ENCODE measurements at places on chromosomes 5 and 9.

- no peak for DNase-seq
Measured at GRCh38 chr5:27008604-27009539, 29.5 kb downstream of the CDH9 start.

DNA sequence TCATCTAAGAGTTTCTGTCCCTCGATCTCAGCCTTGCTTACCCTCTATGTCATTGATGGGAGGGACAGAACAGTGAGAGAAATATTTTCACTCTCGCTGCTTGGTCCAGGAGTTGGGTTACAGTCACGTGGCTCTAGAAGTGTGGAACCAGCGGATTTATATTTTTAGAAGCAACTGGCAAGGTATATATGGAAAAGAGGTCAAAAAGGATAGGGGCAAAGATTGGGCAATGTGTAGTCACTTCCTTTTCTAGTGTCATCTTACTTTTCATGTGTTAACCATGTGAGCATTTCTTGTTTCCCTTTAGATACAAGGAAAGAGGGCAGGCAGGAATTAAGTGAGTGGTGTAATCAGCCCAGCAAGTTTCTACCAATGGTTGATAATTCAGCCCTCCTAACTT lies 111.5 kb upstream of the ZNF366 start:
- DNase-seq: no peak

DNA sequence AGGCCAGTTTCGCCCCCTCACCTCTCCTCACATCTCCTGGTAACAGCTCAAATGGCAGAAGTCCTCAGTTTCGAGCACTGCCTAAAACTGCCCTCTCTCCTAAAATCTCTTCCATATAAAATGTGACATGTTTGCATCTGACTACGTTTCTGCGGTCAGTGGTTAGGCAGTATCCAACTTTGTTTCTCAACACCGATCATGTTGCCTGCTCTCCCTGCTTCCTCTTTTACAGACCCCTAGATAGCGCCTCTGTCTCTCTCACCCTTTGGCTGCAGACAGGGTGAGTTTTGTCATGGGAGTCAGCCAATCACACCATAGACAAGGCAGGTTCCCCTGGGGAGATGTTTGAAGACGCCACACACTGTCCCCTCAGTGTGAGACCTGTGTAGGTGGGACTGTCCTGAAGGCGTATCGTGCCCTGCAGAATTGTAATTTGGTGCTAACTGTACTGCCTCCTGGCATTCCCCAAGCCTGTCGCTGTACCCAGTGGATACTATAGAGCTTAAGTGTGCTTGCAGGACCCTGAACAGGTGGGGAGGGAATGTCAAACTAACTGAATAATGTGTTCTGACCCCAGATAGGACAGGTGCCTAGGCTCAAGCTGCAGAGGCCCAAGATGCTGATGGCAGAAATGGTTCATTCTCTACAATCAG lies 1.1 kb downstream of the HEXB start:
- DNase-seq: no peak

DNA sequence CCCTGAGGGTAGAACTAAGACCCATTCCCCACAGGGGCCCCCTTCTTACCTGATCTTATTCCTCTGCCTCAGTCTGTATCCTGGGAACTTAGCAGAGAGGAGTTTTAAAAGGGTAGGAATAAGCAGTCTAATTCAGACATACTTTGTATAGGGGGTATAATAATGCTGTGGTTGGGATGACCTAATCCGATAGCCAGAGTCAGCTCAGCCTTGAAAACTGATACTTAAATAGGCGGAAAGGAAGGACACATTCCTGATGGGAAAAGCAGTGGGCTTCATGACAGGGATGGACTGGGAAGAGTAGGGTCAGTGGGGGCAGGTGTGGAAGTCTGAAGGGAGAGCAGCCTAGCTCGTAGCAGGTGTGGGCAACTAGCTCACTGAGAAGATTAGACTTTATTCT lies 52.2 kb upstream of the TESK1 start:
- DNase-seq: no peak

- no peak for DNase-seq
Measured at GRCh38 chr5:172910828-172911627, 48.2 kb upstream of the RPL26L1 start.

GRCh38 chr9:131889437-131890251 lies 149.8 kb upstream of the RAPGEF1 start:
- no peak for DNase-seq

GRCh38 chr5:94031631-94032030 lies 290.2 kb upstream of the POU5F2 start:
- no peak for DNase-seq

- no peak for DNase-seq
Measured at GRCh38 chr5:90916947-90917800, 358.6 kb downstream of the ADGRV1 start.

DNA sequence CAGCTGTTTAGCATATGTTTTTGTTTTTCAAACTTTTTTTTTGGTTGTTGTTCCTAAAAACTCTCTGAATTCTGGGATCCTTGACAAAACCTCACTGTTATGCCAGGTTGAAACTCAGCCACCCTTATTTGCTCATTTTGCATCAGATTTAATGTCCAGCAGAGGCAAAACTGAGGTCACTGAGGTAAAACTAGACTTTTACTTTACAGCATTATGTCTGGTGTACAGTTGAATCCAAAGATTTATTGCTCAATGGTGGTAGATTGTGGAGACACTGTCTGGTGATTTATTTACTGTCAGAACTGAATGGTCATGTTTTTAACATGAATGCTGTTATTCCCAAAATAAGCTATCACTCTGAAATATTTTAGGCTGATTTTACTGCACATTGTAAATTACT lies 87.9 kb downstream of the FBXL7 start:
- peak; percentile 46 for DNase-seq

DNA sequence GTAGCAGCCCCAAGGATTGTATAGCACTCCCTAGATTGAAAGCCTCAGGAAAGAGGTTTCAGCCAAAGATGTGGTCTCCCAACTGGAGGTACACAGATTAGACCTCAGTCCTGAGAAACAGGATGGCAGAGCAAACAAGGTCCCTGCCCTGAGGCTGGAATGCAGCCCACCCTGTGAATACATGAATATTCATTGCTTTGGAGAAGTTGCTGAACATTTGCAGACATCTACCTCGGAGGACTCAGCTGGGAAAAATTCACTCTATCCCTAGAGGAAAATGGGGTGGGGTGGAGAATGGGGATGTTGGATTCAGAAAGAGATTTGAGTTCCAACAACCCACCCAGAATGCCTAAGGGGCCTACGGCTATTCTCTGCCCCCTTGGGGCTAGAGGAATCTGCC lies 129.4 kb downstream of the SLIT3 start:
- DNase-seq: no peak

DNA sequence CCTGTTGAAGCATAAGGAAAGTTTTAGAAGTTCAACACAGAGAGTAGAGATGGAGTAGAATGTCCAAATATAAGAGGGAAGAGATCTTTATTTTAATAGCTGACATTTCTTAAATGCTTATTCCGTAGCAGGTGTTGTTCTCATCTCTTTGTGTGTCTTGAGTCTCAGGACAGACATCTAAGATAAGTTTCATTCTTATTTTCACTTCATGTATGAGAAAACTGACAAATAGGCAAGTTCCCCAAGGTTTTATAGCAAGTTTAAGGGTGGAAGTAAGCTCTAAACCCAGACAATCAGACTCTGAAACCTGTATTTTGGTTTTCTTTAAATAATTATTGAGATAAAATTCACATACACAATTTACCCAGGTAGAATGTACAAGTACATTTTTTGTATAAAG lies 228.4 kb upstream of the PPP1R2B start:
- no peak for DNase-seq

DNA sequence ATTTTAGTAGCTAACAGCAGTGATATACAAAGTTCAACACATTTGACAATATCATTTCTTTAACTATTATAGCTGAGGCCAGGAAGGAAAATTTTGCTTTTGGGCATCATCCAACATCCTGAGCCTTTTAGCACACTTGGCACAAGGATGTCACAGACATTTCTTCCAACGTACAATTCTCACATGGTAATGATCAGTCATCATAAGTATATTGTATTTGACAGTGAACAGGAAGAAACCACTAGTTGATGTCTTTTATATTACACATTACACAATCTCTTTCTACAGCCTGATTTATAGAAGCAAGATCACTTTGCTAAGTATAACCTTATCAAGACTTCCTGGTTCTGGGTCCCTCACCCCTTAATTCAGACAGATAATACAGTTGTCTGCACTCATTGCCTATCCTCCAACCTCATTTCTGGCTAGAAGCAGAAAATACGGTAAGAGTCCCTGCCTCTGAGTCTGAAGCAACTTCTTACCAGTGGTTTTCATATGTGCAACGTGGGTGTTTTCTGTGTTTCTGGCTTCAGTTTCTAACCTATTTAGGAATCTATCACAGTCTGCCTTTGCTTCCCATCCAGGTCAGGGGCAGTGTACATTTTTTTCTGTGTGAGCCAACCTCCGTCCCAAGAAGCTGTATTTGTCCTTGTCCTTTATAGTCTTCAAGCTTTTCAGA lies 167.8 kb downstream of the PAM start:
- DNase-seq: peak; percentile 23

DNA sequence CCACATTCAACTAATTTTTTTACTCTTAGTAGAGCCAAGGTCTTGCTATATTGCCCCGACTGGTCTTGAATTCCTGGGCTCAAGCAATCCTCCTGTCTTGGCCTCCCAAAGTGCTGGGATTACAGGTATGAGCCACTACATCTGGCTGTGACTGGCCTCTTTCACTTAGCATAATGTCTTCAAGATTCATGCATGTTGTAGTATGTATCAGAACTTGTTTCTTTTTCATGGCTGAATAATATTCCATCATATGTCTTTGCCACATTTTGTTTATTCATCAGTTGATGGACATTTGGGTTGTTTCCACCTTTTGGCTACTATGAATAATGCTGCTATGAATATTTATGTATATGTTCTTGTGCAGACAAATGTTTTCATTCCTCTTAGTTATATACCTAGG lies 12.8 kb upstream of the WHRN start:
- no peak for DNase-seq

GRCh38 chr9:18692268-18692667 lies 218.3 kb downstream of the ADAMTSL1 start:
- DNase-seq: no peak

DNA sequence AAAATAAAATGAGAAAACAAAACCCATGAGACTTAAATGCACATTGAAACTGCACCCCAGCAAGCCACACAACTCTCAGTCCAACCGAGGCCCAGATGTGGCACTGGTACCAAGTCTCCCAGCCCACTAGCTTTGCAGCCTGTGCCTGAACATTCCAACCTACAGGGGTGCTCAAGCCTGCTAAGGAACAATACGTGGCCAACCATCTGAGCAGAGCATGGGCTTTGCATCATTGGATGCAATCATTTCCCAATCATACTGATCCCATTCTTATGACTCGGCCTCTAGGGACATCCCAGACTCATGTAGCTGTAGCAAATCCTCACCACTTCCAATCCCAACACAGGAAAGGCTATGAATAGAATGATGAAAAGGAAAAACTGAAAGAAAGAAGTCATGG lies 297.2 kb downstream of the SPOCK1 start:
- peak; percentile 73 for DNase-seq

DNA sequence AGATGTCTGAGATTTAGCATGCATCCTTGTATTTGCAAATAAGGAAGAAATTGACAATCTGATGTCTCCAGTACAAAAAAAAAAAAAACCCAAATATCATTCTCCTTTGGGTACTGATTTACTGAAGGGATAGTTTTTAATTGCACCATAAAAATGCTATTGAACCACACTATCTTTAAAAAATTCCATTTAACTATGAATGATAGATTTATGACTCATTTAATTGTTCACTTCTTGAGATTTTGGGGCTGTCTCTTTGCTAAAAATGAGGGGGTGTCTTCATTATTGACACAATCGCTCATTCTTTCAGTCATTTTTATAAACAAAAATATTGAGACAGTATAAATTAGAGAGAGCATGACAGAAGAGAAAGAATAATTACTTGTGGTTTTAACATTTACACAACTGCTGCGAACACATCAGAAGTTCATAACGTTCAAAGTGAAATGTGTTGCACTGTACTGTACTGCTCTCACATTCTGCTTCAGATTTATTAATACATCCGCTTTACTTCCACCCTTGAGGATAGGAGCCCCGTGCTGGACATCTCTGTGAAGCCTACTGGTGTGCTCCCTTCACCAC lies 142.3 kb downstream of the MEF2C start:
- peak; percentile 24 for DNase-seq

Measured in fibroblast of skin of left biceps (primary cell).